AG10803 (cell line): ENCODE measurements at places on chromosomes 1 and 21.
A peak's percentile ranks its signal among the peaks of the same experiment; 100 is the strongest.

GRCh38 chr1:67672260-67672803 lies 12.7 kb upstream of the GADD45A start:
- no peak for DNase-seq

DNA sequence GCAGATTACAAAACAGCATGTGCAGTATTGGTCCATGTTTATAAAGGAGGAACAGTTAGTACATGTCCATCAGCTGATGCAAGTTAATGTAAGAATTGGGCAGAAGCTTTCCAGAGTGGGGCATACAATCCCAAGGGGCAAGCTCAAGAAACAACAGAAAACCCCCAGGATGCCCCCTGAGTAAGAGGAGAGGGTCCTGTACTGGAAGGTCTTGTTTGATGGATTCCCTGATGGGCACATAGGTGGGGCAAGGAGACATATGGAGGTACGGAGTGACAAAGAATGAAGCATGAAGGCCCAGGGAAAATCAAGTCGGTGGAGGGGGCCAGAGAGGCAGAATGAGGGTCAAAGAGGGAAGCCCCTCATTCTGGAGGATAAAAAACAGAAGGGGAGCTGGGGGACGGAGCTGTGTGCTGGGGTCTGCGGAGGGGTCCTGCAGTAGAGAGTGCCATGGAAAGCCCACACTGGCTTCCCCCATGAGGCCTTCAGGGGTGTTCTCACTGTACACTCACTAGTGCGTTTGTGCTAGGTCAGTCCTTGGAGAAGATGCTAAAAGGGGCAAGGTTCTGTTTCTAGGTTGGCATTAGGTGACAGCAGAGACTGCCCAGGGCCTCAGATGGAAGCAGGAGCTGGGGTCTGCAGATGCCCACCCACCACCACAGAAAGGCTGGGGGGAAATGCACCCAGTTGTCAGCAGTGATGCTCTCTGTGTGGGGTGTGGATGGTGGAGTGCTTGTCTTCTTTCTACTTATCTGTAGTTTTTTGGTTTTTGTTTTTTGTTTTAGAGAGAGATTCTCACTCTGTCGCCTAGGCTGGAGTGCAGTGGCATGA lies 12.5 kb upstream of the MATN1 start:
- peak; percentile 30 for DNase-seq

- DNase-seq, result no peak
Measured at GRCh38 chr1:82593561-82593960, 792.8 kb downstream of the ADGRL2 start.

- no peak for DNase-seq
Measured at GRCh38 chr1:90710579-90711536, 6.2 kb downstream of the BARHL2 start.

- DNase-seq, result no peak
Measured at GRCh38 chr1:110616587-110616986, 10.4 kb upstream of the KCNA2 start.

GRCh38 chr1:90879281-90879680 lies 142.6 kb downstream of the ZNF644 start:
- DNase-seq, result peak; percentile 7

DNA sequence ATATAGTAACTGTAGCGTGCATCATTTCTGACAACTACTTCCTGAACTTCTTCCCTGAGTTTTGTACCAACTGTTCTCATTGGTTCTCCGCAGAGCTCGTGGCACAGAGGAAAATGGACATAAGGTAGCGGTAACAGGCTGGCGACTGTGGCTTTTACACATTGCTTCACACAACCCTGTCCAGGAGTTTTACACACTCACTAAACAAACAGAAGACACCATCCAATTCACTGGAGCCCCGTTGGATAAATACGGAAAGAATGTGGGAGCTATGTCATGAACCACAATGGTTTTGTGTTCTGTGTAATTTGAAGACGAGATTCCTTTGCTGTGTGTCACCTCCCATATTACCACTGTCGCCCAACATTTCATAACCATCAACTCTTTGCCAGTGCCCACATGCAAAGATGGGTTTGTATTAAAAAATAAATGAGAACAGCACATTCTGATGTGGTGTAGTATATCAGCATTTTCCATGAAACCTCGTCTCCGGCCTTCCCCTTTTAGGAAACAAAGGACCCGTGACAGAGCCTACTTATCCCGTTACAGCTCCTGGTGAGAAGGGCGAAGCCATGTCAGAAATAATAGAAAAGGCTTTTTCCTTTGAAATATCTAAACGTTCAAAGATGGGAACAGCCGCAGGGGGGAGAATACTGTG lies 47.4 kb upstream of the ENAH start:
- DNase-seq, result peak; percentile 99

- DNase-seq, result peak; percentile 28
Measured at GRCh38 chr1:243253211-243253925, 1.7 kb downstream of the CEP170 start.

- DNase-seq, result no peak
Measured at GRCh38 chr21:44400791-44401385, 47.5 kb downstream of the TRPM2 start.

GRCh38 chr1:111895017-111895416 lies 94.5 kb downstream of the KCND3 start:
- DNase-seq, result no peak

DNA sequence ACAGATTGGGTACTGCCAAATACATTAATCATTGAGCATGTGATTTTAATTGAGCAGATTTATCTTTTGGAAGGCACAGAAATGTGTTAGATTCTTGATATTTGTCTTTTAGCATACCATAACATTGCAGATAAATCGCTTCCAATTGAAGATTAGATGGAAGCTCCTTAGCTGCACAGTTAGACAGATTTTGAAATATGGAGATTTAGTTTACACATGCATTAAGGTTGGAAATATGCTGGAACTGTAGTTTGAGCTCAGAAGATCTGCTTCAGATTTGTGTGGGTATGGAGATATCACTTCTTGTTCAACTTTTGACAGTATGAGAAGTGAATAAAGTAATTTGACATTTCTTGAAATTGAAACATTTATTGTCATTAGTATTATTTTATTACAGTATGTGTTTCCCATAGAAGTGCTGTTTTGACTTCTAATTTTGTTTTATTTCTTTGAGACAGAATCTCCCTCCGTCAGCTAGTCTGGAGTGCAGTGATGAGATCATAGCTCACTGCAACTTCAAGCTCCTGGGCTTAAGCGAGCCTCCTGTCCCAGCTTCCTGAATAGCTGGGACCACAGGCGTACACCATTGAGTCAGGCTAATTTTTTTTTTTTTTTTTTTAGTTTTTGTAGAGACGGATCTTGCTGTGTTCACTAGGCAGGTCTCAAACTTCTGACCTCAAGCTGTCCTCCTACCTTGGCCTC lies 29.1 kb downstream of the THRAP3 start:
- peak; percentile 69 for DNase-seq

DNA sequence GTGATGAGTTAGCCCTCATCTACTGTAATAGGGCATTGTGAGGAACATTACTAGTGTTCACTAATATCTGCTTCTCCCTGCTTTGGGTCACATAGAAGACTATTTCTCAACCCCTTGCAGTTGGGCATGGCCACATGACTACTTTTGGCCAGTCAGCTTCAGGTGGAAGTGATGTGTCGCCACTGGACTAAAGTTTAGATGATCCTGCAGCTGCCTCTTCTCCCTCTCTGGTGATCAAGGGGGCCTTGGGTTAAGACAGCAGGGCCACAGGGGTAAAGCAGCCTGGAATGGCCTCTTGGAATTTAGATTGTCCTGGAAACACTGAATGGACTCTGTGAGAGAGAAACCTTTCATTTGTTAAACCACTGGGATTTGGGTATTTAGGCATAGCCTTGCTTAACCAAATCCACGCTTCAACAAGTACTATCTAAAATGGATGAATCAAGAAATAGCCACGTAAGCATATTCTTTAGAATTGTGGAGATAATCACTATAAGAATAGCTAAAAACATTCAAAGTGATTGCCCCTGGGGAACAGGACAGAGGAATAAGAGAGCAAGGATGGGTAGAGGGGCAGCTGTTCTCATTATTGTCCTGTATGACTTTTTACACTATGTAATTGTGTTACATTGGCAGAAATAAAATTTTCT lies 41.2 kb downstream of the OPRD1 start:
- DNase-seq, result no peak
